ENCODE measurements at places on chromosomes 2 and 18.

GRCh38 chr18:52451256-52451655 lies 111.3 kb downstream of the DCC start:
- no peak for DNase-seq

DNA sequence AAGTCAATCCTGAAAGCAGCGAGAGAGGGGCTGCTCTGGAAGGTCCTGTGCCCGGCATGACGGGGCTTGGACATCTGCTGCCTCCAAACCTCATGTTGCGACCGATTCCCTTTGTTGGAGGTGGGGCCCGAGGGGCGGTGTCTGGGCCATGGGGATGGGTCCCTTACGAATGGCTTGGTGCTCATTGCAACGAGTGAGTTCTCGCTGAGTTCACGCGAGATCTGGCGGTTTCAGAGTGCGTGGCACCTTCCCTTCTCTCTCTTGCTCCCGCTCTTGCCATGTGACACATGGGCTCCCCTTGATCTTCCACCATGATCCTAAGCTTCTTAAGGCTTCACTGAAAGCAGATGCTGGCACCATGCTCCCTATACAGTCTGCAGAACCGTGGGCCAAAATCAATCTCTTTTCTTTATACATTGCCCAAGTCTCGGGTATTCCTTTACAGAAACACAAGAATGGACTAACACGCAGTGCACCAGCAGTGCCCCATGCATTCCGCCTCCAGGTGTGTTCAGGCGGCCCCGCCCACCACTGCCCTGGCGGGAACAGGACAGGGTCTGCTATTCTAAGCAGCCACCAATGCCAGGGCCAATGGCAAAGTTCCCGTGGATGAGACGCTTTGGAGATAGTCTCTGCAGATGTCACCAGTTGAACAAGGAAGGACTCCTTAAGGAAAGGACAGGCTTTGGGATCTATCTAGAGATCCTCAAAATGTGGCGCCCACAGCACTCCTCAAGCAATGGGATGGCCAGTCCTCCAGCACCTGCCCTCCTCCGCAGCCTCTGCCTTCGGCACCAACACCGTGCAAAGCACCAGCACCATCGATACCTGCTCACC lies 63.4 kb downstream of the ZNF516 start:
- no peak for DNase-seq

- DNase-seq, result no peak
These were observed 10.4 kb downstream of the CHMP3 start for GRCh38 chr2:86552889-86553288.

DNA sequence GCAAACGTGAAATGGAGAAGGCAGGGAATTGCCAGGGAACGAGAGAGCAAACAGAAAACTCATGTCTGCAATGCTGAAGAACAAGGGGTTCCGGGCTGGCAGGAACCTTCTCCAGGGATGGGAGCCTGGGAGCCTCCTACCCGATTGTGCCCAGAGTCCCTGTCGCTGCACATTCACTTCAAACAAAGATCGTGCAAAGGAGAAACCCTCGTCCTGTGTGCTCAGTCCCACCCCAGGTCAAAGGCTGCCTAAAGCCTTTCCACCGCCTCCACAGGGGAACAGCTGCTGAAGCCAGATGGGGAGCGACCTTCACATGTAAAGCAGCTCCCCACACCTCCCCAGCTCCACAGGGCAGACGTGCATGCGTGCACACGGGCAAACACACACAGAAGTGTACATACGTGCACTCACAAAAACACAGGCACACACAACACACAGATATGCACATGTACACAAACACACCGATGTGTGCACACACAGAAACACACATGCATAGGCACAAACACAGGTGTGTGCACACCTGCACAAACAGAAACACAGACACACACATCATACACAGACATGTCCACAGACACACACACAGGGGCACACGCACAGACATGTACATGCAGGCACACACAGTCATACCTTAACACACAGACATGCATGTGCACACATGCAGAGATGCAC lies 460.1 kb upstream of the SALL3 start:
- no peak for DNase-seq

DNA sequence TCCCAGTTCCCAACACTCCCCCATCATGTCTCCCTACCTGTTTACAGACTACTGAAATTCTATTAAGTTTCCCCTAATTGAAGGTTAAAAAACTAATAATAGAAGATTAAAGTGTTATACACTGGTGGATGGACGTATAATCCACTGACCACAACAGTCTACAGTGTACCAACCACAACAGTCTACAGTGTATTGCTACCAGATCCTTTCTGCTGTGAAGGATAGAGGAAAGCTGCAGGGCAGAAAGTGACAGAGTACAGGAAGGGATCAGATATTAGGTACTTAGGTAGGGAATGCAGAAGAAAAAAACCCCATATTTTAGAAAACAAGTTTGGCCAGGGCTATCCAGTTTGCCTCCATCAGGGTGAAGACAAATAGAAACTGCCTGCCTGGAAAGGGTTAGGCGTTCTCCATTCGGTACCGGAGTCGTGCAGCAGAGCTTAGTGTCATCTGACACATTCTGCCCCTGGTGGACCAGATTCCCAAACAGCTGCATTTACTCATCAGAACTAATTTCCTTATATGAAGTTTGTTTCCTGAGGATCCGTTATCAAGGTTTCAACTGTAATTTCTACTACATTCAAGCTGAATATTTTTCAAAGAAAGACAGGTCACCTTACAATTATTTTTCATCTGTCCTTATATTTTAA lies 49.9 kb downstream of the KLF7 start:
- no peak for DNase-seq

- no peak for DNase-seq
These were observed 295.7 kb downstream of the XIRP2 start for GRCh38 chr2:167183931-167184330.

DNA sequence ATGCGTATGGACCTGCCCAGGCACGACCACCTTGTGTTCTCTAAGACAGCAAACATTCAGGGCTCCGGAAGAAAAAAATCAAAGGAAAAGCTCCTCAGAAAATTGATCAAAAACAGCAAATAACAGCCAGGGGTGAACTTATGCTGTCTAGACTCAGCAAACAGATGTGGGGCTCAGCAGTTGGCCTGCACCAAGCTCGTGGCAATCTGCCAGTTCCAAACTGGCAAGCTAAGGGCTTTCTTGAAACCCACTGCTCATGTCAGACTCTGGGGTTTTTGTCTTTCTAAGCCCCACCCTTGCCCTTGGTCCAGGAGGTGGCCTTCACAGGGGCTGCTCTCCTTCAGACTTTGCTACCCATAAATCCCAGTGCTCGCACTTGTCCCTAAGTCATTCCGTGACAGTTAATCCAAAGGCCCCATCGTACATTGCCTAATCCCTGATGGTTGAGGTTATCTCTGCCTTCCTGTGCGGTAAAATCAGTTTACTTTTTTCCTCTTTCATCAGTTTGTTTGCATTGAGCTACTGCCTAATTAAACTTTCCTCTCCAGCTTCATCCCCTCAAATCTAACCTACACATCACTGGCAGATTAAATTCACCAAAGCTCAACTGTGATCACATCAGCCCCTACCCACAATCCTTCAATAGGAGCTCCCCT lies 408.0 kb downstream of the LRATD1 start:
- DNase-seq, result no peak

Measured in fibroblast of skin of left quadriceps (primary cell).